ENCODE measurements at places on chromosomes 5 and 9.

DNA sequence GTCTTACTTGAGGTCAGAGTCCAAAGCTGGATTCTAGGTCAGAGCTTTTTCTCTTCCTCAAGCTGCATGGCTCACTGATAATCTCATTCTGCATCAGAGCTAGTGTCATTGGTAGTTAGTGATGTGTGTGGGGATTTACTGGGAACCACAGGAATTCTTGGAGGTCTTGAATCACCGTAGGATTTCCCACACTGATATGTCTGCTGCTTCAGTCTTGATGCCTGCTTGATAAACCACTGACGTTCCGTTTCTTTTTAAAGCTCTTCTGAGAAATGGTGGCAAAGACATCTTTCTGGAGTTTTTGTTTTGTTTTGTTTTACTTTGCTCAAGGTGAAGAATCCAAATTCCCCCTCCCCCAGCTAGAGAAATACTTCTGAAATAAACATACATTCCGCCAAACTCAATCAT is 1.2 kb upstream of the GARIN3 start:
- no peak for DNase-seq

DNA sequence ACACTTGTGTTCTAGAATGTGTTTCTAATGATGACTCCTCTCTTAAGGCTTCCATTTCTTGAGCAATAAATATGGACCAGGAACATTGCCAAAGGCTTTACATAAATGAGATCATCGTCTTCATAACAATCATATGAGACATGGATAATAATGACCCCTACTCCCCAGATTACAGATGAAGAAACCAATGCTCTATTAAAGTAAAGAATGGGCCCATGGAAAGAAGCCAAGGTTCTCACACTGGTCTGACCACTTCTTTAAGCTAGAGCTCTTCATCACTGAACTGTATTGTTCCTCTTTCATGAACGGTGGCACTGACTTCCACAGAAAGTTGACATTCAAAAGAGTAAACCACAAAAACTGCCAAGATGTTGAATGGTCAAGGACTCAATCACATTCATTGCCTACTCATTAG is 65.3 kb downstream of the MARCHF3 start:
- no peak for DNase-seq

DNA sequence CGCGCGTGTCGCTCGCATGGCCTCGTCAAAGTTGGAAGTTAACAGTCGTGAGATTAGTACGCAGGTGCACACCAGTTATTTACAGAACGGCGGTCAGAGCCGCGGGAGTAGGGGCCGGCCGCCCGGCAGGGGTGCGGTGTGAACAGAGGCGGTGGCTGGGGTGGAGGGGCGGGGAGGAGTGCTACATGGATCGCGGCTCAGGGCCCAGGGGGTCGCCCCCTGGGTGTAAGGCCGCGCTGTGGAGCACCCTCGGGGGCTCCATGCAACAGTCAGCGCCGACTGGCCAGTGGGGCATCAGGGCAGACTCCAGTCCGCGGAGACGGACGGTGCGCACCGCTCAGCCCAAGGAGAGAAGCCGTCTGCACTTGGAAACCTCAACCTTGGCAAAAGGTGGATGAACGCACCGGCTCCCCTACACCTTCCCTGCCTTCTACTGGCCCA is 60.3 kb downstream of the ZNF354C start:
- DNase-seq: no peak

- DNase-seq: no peak
These were observed 111.4 kb upstream of the FER start for GRCh38 chr5:108636135-108636853.

DNA sequence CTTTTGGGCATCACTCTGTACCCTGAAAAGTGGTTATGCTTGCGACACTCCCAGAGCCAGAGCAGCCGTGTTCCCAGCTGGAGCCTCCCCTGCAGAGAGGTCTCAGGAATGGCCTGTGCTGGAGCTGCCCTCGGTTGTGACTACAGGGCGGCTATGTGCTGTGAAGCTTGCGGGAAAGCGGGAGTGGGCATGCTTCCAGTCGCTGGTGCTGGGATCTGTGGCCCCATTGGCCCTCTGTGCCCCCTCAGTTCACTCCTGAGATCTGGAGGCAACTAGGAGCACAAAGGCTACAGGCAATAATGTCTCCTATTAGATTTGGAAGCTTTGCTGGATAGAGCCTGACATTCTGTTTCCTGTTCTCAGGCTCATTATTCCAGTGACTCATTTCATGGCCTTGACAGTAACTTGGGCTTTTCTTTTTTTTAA is 56.9 kb downstream of the GPR107 start:
- no peak for DNase-seq

GRCh38 chr5:113090336-113091106 is 113.9 kb downstream of the DCP2 start:
- DNase-seq: no peak

- no peak for DNase-seq
These were observed 274.7 kb downstream of the ELAVL2 start for GRCh38 chr9:23551311-23551721.

DNA sequence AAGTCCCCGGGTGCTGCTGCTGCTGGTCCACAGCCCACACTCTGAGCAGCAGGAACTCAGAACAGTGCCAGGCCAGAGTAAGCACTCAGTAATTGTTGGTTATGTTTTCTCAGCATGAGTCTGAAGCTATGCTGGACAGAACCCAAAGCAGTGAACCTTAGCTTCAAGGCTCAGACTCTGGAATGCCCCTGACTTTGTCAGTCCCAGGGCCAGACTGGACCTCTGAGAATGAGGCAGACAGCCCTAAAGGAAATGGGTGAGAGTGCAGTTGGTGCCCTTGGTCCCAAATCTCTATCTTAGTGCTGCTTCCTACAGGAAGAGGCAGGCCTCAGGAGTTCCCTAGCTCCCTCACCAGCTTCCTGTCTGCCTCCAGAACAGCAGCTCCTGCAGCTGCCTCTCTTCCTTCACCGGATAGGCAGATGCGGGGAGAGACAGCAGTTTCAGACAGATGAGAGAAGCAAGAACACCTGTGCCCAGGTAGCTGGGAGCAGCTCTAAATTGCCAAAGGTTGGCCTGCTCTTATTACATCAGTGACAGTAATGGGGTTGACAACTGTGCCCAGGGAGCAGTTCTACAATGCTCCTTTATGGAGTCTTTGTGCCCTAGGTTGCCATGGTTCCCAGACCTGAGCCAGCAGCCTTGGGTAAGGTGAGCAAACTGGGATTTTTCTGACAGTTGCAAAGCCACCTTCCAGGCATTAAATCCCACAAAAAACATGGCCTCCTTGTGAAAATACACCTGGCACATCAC is 82.2 kb upstream of the CXCL14 start:
- DNase-seq: no peak

GRCh38 chr9:127903557-127904475 is 4.4 kb upstream of the ST6GALNAC6 start:
- DNase-seq: peak; percentile 47

DNA sequence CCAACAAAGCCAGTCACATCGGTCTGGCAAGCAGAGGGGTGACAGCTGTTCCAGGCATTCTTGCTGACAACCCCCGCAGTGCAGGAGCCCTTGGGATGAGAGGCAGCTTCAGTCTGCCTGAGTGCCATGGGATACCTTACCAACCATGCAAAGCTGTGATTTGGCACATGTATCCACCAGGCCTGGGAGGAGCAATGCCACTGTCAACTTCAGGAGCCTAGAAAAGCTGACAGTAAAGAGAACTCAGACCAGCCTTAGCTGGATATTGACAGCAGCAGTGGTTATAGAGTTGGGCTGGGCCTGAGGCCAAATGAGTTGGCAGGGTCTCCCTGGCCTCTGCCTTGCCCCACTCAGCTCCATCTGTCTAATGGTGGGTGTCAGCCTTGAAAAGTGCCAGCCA is 10.1 kb upstream of the PLPPR1 start:
- DNase-seq: no peak

GRCh38 chr5:124285071-124285470 is 461.4 kb downstream of the ZNF608 start:
- DNase-seq: no peak

DNA sequence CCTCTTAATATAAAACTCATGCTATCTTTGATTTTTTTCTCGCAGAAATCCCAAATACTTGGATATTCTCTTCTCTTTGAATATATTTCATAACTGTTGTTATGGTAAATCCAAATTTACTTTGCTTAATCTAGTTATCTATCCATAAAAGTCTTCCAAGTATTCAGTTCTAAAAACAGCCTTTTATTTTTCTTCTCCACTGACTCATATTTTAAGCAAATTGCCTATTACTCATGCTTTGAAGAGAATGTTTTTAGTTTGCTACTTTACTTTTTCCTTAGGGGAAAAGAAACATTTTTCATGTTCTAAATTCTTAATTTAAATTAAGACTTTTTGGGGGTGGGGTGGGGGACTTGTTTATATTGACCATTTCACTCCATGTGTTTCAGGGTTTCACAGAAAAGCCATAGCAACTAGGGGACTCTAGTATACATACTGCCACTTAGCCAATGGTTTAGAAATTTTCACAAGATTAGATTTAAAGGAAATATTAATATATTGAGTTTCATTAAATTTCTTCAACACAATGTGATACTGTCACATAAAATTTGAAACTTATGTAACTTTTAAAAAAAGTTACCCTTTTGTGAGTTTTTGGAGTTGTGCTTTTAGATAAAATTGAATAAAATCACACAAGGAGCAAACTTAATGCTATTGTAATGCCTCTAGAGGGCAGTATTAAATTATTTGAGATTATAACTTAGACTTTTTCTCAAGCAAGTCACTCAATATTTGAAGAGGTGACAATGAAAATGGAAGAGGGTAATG is 545.8 kb upstream of the ARRDC3 start:
- no peak for DNase-seq

DNA sequence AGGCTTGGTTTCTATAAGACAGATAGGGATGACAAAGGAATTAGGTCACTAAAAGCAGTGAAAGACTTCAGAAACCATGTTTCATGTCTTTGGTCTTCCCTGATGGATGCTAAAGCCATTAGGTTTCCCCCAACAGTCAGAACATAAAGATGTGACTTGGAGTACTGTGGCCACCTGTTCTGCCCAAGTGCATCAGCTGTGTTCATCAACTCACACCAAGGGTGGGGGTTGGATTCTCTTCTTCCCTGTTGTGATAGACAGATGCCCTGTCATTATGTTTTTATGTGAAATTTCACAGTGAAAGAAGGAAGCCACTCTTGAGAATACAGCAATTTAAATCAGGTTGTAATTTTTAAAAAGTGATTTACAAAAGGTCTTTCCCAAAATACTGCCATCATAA is 196.8 kb downstream of the SH3GL2 start:
- DNase-seq: no peak

DNA sequence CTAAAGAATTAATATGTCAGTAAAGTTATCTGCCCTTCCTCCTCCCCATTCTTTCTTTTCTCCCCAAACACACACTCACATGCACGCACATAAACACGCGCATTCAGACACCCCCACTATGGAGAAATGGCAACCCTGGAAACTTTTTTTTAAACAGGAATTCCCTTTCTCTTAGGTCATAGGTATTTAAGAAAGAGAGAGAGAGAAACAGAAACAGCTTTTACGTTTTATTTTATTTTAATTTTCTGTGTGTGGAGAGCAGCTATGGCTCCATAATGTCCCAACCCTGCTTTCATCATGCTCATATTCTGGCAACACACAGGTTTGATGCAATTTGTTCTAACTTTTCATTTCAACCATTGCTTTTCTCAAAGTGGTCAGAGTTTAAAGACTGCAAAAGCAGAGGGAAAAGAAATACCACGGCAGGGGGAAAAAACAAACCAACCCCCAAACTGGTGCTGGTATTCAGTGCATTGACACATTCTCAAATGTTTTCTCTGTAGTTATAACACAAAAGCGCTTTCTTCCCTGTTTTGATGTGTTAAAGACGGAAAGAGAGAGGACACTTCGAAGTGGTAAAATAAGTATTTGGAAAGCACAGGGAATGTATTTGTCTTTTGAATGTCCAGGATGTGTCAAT is 126.0 kb upstream of the TMEM161B start:
- DNase-seq: no peak

DNA sequence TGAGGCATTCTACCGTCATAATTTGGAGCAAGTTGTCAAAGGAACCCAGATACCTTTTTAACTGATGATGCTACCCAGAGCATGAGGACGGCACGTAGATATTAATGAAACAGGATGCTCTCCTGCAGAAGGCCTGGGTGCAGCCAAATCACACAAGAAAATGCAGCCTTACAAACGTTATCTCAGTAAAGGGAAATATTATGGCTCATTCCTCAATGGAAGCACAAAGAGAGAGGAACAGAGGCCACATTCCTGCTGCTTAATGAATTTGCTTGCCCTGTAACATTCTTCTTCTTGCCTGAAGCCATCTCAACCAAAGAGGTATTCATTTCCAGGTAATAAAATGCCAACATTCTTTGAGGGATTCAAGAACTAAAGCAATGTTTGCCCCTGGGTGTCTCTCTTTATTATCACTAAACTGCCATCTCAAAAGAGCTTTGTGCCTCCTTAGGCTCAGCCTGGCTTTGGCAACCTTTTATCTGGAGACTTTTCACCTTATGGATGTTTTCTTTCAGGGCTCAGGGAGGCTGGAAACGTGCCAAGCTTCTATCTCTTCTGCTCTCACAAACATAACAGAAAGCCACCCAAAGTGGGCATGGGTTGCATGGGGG is 92.9 kb downstream of the TNC start:
- no peak for DNase-seq

DNA sequence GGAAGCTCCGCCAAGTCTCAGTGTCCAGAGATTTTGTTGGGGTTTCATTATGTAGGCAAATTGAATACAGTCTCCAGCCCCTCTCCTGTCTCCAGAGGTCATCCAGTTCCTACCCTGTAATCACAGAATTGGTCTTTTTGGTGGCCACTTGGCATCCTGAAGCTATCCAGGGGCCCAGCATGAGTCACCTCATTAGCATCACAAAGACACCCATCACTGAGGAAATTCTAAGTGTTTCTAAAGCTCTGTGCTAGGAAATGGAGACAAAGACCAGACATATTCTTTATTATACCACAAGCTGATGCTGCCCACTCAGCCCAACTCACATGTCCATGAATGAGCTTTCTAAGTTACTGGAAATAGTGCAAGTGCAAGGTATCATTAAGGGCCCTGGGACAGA is 229.9 kb downstream of the DOCK8 start:
- no peak for DNase-seq
